ENCODE measurements at places on chromosomes 4 and X. TPM values are rescaled to one million over a fixed set of nuclear protein-coding genes. Genes with fewer than 3 reads are reported as not detected.

CDKL5 gene
- total RNA-seq: 1.9 TPM

CFAP97 gene
- total RNA-seq: 25.9 TPM

UGT2A2 gene
- 0.05 TPM for total RNA-seq

HSFX1 gene
- 0.07 TPM for total RNA-seq

KDM5C gene
- total RNA-seq: 73.7 TPM

CLDN22 gene
- not detected for total RNA-seq

ASB5 gene
- total RNA-seq: not detected

PDZD11 gene
- 53.7 TPM for total RNA-seq

DACH2 gene
- not detected for total RNA-seq

GAB1 gene
- total RNA-seq: 5.5 TPM

FRG2 gene
- total RNA-seq: not detected

ATP2B3 gene
- total RNA-seq: not detected

UGT2B15 gene
- total RNA-seq: not detected

XAGE1A gene
- total RNA-seq: not detected

NUP62CL gene
- not detected for total RNA-seq

C4orf36 gene
- 0.49 TPM for total RNA-seq

PPEF2 gene
- total RNA-seq: not detected

FANCB gene
- 4.1 TPM for total RNA-seq

ADAM29 gene
- not detected for total RNA-seq

ZNF157 gene
- not detected for total RNA-seq

ZCCHC18 gene
- total RNA-seq: 1.5 TPM

FUNDC1 gene
- total RNA-seq: 14.2 TPM

CXCL10 gene
- total RNA-seq: 3.6 TPM

DAPP1 gene
- not detected for total RNA-seq

SLC6A14 gene
- total RNA-seq: not detected

ESX1 gene
- total RNA-seq: not detected

FSTL5 gene
- total RNA-seq: not detected

HSFX2 gene
- total RNA-seq: not detected

TLR2 gene
- 13.8 TPM for total RNA-seq

GPRASP1 gene
- 0.13 TPM for total RNA-seq

ADH1C gene
- not detected for total RNA-seq

TSPYL2 gene
- total RNA-seq: 4.6 TPM

PAGE4 gene
- not detected for total RNA-seq

CDS1 gene
- under 0.01 TPM for total RNA-seq

AR gene
- total RNA-seq: 0.30 TPM

OGT gene
- total RNA-seq: 31.8 TPM

GNPDA2 gene
- total RNA-seq: 14.5 TPM

ANKRD17 gene
- total RNA-seq: 36.6 TPM

SMIM10 gene
- 1.5 TPM for total RNA-seq

KCND1 gene
- total RNA-seq: not detected

TMEM156 gene
- total RNA-seq: 6.0 TPM

TMSB15C gene
- total RNA-seq: 1.3 TPM

SEL1L3 gene
- 60.2 TPM for total RNA-seq
